Thymus (tissue), 14 donors: ENCODE measurements at places on chromosomes 7 and 10.

DNA sequence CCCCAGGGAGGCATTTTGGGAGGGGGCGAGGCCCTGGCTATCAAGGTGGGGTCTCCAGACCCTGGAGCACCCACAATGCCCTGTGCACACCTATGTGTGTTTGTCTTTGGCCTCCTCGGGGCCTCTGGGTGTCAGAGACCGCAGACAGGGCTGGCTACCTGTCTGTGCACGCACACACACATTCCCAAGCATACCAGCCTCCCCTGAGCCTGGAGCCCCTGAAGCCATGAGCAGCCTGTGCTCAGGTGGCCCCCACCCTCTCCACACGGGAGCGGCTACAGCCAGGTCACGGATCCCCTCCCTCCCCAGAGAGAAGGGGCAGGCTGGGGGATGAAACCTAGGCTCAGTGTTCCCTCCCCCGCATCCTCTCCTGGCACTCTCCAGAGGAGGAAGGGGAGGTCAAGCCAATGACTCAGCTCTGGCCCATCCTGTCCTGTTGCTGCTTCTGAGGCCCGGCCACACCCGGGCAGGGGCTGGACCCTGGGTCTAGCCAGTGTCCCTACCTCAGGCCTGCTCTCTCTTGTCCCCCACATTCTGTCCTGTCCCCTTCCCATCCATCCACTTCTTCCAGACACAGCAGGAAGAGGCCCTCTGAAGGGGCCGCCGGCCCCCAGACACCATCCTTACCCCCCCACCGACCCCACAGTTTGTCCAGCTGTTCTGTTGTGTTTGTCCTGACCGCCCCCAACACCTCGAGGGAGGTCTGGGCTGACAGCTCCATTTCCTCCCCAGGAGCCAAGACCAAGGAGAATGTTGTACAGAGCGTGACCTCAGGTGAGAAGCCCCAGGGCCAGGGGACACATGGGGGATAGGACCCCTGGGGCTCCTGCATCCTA, 720 bp downstream of the SNCG start:
- peaks cover 8% of the 10 kb centered on the region for H3K27me3 ChIP-seq
- DNase-seq, result no peak
- no peak overlapping the region for H3K4me3 ChIP-seq
- H3K36me3 ChIP-seq, result no peaks in the 10 kb centered on the region
- no peaks in the 10 kb centered on the region for H3K4me1 ChIP-seq

DNA sequence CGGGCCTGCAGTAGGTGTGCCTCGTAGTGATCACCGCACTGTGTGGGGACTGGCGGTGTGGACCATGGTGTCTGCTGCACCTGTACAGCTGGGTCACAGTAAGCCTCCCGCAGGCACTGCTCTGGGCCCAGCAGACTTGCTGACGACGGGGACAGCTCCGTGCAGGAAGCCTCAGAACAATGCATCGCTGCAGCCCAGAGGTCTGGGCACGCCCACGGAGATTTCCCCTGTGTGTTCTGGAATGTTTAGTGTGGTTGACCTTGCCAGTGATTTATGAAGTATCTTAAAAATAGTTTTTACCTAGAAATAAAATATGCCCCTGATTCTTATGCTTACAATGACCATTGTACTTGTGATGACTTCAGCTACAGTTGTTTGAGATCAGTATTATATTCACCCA, 59.1 kb upstream of the ZNF32 start:
- DNase-seq, result no peak
- H3K4me3 ChIP-seq, result no peak overlapping the region
- H3K27me3 ChIP-seq, result no peaks in the 10 kb centered on the region

GRCh38 chr10:3145366-3145765, 27.2 kb downstream of the PITRM1 start:
- H3K4me3 ChIP-seq, result no peak overlapping the region
- no peak overlapping the region for H3K27ac ChIP-seq
- DNase-seq, result no peak
- peaks cover 90% of the 10 kb centered on the region for H3K36me3 ChIP-seq

GRCh38 chr7:31370609-31371008, 30.1 kb upstream of the NEUROD6 start:
- no peak for DNase-seq
- H3K4me3 ChIP-seq, result no peak overlapping the region
- no peaks in the 10 kb centered on the region for H3K4me1 ChIP-seq

GRCh38 chr10:3833046-3833445, 48.0 kb upstream of the KLF6 start:
- no peaks in the 10 kb centered on the region for H3K36me3 ChIP-seq
- DNase-seq, result no peak
- H3K27ac ChIP-seq, result no peak overlapping the region
- no peaks in the 10 kb centered on the region for H3K27me3 ChIP-seq

DNA sequence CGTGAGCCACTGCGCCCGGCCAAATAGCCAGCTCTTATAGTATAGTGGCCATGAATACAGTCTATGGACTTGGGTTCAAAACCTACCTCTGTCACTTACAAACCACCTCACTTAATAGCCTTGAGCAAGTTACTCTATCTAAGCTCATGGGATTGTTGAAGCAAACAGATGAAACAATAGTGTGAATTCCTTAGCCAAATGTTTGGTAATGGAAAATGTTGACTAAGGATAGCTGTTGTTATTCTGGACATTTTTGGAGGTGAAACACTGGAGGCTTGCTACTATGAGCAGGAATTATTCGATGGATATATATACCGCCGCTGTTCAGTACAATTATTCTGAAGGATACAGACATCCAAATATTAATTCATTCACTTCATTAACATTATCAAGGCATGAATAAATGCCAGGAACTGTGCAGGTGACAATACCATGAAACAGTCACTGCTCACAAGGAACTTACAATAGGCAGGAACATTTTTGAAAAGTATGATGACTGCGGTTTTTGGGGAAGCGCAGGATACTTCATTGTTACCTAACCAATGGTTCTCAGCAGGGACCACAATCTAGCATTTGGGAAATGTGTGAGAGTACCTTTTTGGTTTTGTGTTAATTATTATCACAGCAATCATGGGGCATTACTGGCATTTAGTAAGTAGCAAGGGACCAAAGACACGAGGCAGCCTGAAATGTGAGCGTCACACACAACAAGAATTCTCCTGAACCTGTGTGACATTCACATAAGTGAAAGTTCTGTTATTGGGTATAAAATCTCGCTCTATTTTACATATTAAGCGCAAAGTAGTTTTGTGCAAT, 55.7 kb downstream of the CUBN start:
- H3K4me3 ChIP-seq, result no peak overlapping the region
- no peak for DNase-seq

DNA sequence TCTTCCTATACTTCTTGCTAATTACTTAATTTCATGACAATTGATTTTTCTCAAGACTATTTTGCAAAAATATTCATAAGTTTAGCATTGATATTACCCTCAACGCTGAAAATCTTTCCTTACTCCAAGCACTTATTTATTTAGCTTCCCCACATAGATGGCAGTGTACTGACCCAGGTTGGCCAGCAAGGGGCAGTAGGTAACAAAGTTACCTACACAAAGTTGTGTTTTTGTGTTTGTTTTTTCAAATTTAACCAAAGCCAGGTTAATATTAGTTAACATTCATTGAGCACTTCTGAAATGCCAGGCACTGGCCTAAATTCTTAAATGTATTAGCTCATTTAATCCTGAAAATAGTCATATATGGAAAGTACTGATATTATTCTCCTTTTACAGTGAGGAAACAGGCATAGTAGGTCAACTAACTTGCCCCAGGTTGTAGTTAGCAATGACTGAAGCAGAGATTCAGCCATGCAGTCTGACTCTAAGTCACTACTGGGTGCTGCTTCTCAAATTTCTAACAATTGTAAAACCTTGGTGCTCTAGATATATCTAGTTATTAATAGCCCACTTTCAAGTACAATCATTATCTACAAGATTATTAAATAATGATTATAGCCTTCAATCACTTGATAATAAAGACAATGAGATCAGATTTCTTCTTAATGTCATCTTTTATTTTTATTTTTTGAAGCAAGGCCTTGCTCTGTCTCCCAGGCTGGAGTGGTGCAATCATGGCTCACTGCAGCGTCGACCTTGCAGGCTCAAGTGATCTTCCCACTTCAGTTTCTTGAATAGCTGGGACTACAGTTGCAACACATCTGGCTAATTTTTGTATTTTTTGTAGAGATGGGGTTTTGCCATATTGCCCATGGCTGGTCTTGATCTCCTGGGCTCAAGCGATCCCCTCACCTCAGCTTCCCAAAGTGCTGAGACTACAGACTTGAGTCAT, 5.8 kb upstream of the GGCT start:
- H3K27me3 ChIP-seq, result no peaks in the 10 kb centered on the region
- no peaks in the 10 kb centered on the region for H3K4me1 ChIP-seq
- DNase-seq, result peak; percentile 42
- H3K4me3 ChIP-seq, result no peak overlapping the region

GRCh38 chr7:137772316-137772715, 74.5 kb downstream of the DGKI start:
- no peak overlapping the region for H3K4me3 ChIP-seq
- no peaks in the 10 kb centered on the region for H3K36me3 ChIP-seq
- H3K27ac ChIP-seq, result no peak overlapping the region
- no peaks in the 10 kb centered on the region for H3K27me3 ChIP-seq
- H3K4me1 ChIP-seq, result no peaks in the 10 kb centered on the region

DNA sequence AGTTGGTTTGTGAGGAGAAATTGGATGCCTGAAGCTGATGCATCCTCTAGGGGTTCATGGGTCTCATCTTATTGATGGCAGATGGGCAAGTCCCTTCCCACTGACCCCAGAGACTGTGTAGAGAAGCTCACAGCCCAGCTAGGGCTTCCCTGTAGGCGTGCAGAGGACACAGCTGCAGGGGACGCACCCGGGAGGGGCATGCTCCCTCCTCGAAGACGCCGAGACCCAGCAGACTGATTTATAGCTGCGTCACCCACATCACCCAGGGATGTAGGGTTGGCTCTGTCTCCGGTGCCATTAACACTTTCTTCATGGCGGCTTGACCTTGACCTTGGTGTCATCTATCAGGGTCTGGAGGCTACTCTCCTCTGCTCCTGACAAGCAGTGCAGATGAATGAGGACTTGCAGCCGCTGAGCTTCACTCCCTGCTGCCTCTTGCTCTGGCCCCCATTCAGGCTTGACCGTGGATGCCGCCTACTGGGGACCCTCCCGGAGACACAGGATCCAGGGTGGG, 549.7 kb downstream of the TCERG1L start:
- no peak for DNase-seq
- no peaks in the 10 kb centered on the region for H3K27me3 ChIP-seq
- no peak overlapping the region for H3K27ac ChIP-seq
- H3K36me3 ChIP-seq, result no peaks in the 10 kb centered on the region
- no peaks in the 10 kb centered on the region for H3K4me1 ChIP-seq

GRCh38 chr7:47588704-47589225, 6.9 kb upstream of the TNS3 start:
- H3K4me3 ChIP-seq, result no peak overlapping the region
- peaks cover 10% of the 10 kb centered on the region for H3K4me1 ChIP-seq
- no peak for DNase-seq
- H3K27me3 ChIP-seq, result no peaks in the 10 kb centered on the region
- no peaks in the 10 kb centered on the region for H3K36me3 ChIP-seq
- H3K27ac ChIP-seq, result no peak overlapping the region

DNA sequence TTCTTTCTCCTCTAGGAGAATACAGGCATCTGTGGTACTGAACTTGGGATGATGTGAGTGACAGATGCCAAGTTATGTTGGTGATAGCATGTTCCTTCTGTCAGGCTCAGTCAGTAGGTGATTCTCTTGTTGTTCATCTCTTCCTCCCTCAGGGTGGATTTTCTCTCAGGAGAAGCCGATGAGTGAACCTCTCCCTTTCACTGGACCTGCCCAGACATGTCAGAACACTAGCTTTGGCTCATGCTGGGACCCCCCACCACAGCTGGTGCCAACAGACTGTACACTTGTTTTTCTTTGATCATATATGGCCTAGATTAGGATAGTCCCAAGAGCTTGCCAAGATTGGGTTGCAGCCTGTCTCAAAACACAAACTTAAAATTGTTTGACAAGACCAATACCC, 129.4 kb downstream of the BMPER start:
- no peak overlapping the region for H3K27ac ChIP-seq
- H3K27me3 ChIP-seq, result no peaks in the 10 kb centered on the region
- no peaks in the 10 kb centered on the region for H3K36me3 ChIP-seq
- H3K4me1 ChIP-seq, result peaks cover 3% of the 10 kb centered on the region
- DNase-seq, result no peak

DNA sequence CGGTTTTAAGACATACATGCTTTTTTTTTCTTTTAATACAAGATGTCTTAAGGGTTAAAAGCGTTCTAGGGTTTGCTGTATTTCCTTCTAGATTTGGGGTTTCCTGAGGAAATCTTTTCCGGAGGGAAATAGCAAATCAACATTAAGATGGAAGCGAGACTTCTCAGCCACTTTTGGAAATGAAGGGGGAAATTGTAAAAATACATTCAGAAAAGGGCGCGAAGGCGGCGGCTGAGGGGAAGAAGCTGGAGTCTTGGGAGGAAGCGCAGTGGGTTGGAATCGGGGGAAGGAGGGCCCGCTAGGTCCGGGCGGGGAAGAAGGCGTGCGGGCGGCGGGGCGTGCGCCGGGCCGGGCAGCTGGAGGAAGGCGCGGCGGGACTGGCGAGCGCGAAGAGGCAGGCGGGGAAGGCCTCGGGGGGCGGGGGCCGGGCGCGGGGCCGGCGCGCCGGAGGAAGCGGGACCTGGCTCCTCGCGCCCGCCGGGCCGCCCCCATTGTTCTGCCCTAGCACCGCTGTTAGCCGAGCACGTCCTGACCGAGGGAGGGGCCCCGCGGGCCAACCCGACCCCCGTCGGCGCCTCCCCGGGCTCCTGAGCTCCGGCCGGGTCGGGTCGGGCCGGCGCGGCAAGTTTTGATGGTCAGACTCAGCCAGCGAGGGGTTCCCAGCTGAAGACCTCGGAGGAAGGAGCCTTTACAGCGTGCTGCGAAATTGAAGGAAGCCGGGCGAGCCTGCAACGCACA, 1.5 kb upstream of the SKIDA1 start:
- peak overlapping the region; percentile 96 for H3K27ac ChIP-seq
- no peaks in the 10 kb centered on the region for H3K36me3 ChIP-seq
- peak overlapping the region; percentile 64 for H3K4me3 ChIP-seq
- peaks cover 7% of the 10 kb centered on the region for H3K27me3 ChIP-seq

- no peak overlapping the region for H3K4me3 ChIP-seq
- H3K27me3 ChIP-seq, result no peaks in the 10 kb centered on the region
- H3K4me1 ChIP-seq, result peaks cover 15% of the 10 kb centered on the region
- H3K36me3 ChIP-seq, result no peaks in the 10 kb centered on the region
- DNase-seq, result no peak
Observed at GRCh38 chr10:8144496-8144895, 90.0 kb downstream of the GATA3 start.

GRCh38 chr10:48957361-48958151, 17.9 kb upstream of the LRRC18 start:
- H3K4me3 ChIP-seq, result no peak overlapping the region
- no peaks in the 10 kb centered on the region for H3K27me3 ChIP-seq
- H3K36me3 ChIP-seq, result no peaks in the 10 kb centered on the region
- no peak overlapping the region for H3K27ac ChIP-seq

DNA sequence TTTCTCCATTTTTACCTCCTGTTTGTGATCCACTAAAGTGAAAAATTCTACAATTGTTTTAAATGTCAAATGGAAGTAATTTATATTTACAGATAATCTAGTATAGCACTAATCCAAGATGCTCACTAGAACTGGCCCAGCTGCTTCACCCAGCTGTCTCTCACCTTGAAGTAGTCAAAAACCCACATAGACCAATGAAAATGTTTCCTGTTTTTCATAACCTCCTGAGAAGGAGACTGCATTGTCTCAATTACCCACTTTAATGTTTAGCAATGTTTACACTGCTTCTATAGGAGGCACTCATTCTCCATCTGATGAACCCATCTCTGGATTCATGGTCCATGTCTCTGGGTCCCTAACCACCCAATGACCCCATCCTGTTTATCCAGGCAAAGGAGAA, 56.1 kb upstream of the ADO start:
- no peaks in the 10 kb centered on the region for H3K4me1 ChIP-seq
- H3K4me3 ChIP-seq, result no peak overlapping the region
- no peak overlapping the region for H3K27ac ChIP-seq
- no peak for DNase-seq
